Activated effector memory CD4-positive, alpha-beta T cell treated with anti-CD3 and anti-CD28 coated beads, Interleukin-2, amount 50 U/mL, for 16 hours (primary cell): ENCODE measurements at places on chromosomes 5 and 9.

- no peak for DNase-seq
These were observed 101.1 kb downstream of the TMEM174 start for GRCh38 chr5:73274121-73274520.

DNA sequence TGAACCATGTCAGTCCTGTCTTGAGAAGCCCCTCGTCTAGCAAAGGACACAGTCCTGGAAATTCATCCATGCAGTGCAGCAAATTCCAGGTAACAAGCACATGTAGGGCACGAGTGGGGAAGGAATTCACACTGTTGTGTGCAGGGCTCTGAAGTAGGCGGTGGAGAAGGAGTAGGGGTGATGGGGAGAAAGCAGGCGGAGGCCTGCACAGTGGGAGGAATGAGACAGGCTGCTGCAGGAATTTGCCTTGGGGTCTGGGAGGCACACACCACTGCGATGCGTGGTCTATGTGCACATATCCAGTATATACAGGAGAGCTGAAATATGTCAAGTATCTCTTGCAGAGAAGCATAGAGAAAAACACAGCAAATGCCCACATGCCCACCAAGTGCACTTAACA lies 249.2 kb upstream of the IRX2 start:
- DNase-seq: no peak

DNA sequence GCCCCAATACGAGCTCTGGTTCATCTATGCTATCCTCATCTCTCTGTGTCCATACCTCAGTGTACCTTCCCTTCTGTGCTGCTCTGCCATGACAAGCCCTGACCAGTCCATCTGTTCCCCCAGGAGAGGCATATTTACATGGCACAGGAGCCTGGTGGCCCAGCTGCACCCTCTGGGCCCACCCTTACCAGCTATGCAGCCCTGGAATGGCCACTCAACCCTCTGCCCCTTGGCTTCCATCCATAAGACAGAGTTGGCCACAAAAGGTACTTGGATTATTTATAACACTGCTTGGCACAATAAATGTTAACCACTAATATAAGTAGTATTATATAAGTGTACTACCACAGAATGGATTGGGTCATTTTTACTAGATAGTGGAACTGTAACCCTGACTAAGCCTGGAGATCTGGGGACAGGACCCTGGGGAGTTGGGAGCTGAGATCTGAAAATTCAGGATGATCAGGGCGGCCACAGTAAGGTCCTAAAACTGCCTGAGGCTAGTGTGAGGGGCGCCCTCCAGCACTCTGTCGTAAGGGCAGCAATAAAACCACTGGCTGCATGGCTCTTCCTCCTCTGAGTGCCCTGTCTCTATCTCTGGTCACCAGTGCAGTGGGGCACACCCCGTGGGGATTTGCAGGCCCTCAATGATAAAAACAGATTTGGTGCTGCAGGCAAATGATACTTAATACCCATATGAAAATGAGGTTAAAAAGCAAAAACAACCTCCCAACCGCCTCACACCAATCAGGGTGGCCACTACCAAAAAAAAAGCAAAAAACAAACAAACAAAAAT lies 65.8 kb downstream of the SEMA4D start:
- no peak for DNase-seq

DNA sequence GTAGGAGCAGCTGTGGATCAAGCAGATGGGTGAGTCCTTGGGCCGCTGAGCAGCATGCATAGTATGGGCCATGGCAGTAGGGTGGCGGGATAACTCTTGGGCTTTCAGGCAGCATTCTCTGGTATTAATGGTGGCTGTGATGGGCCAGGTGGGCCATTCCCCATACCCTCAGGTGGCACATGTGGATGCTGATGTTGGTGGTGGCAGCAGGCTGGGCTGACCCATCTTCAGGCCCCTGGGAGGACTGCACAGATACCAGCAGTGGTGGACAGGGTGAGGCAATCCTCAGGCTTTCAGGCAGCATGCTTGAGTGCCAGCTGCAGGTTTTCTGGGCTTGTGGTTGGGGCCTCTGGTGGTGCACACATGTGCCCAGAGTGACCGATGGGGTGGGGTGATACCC lies 27.1 kb upstream of the C6 start:
- no peak for DNase-seq

- peak; percentile 36 for DNase-seq
These were observed 22.1 kb upstream of the LRRC14B start for GRCh38 chr5:169071-169727.

DNA sequence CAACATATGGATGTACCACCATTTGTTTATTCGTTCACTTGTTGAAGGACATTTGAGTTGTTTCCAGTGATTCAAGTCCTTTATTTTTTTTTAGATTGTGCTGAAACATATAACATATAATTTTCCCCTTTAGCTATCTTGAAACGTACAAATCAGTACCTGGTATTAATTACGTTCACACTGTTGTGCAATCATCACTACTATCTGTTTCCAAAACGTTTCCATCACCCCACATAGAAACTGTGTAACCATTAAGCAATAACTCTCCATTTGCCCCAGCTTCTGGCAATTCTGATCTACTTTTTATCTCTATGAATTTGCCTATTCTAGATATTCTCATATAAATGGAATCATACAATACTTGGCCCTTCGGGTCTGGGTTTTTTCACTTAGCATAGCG lies 116.0 kb downstream of the FGF1 start:
- DNase-seq: no peak

- DNase-seq: no peak
These were observed 4.7 kb upstream of the ANKRD33B start for GRCh38 chr5:10559151-10559550.
